Stimulated activated effector memory CD8-positive, alpha-beta T cell treated with anti-CD3 and anti-CD28 coated beads, Interleukin-12 subunit alpha, Interleukin-12 subunit beta, amount 100 ng/mL, for 72 hours (primary cell): ENCODE measurements at places on chromosomes 12 and 14.

DNA sequence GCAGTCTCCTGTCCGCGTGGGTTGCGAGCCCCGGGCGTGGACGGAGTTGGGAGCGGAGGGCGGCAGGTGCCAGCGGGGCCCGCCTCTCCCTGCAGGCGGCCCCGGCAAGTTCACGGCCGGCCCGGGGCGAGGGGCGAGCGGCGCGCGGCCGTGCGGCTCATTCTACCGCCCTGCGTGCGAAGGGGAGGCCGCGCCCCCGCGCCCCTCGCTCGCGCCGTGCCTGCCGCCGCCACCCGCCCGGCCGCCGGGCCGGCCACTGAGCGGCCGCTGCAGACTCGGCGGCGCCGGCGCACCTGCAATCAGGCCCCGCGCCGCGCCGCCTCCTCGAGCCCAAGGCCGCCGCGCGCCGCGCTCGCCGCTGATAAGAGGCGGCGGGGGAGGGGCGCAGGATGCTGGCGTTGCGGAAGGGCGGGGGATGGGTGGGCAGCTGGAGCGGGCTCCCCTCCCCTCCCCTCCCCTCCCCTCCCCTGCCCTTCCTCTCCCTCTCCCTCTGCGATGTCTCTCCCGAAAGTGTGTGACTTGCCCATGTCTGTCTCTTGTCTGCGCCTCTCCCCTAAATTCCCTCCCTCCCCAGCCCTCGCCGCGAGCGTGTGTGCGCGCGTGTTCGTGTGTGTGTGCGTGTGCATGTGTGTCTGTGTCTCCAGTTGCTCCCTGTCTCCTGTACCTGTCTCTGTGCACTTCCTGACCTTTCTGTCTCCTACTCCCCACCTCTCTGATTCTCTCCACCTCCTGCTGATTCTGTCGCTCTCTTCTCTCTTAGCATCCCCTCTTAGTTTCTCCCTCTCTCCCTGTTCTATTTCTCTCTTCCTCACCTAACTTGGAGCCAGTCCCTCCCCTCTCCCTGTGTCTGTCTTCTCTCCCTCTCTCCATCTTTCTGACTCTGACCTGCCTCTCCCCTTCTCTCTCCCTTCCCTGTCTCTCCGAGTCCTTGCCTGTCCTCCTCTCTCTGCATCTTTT lies 768.1 kb upstream of the TBX3 start:
- DNase-seq: no peak

- DNase-seq: no peak
These were observed 17.8 kb upstream of the MEG3 start for GRCh38 chr14:100807979-100808734.

DNA sequence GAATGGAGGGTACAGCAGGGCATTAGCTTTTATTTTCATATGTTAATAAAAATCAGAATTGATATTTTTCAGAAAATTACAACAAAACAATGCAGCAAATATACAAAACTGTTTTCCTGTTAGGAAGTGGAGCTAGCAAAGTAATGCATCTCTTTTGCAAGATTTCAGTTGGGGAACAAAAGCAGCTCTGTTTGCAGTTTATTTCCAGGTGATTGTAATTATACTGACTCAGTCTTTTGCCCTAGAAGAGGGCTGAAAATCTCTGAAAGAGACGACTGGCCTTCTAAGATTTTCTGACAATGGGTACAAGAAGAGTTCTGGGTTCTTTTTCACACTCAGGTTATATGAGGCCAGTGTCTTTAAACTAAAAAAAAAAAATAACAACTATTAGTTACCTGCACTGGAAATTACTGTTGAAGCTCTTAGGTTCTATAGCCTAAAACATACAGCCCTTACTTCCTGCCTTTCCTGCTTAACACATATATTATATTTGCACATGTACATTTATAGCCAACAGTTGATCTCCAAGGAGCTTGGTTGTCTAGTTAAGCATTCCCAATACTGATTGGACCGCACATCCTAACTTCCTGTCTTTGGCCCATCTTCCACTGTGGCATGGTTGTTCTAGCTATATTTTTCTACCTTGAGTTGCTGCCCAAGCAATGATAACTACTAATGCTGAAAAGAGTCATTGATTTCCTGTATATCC lies 199.1 kb upstream of the KRR1 start:
- DNase-seq: no peak

DNA sequence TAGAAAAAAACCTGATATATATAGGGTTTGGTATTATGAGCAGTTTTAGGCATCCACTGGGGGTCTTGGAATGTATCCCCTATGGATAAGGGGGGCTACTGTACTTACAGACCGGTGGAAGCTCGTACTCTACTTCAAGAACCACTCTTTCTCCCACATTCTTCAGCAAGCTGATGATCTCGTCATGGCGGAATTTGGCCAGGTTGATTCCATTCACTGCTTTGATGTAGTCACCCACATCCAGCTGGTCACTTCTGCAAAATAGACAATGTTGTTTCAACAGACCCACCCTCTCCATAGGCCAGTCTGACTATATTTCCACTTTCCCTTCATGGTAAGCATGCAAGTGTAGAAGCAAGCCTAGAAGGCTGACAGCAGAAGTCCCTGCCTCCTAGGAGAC lies 139.9 kb downstream of the GRIP1 start:
- DNase-seq: no peak

GRCh38 chr14:84247693-84248092 lies 1282.3 kb upstream of the FLRT2 start:
- no peak for DNase-seq

GRCh38 chr14:58769011-58769643 lies 131.4 kb downstream of the DACT1 start:
- no peak for DNase-seq

DNA sequence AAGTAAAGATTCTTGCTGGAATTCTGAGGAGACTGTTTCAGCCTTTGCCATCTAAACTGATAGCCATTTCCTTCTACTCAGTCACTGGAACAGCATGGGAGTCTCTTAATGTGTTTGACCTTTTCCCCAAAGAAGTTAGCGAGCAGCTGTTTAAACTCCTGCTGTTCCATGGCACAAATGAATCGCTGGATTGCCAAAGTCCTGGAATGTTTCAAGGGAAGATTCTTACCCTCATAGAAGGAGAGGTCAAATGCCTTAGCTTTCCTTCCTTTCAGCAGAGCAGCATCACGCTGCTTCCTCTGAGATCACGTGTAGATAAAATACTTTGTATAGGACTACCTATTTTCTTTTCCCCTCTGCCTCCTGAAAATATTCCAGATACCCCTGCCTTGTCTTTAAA lies 10.5 kb upstream of the NR2C1 start:
- no peak for DNase-seq

GRCh38 chr14:74591899-74592298 lies 20.1 kb downstream of the LTBP2 start:
- no peak for DNase-seq

DNA sequence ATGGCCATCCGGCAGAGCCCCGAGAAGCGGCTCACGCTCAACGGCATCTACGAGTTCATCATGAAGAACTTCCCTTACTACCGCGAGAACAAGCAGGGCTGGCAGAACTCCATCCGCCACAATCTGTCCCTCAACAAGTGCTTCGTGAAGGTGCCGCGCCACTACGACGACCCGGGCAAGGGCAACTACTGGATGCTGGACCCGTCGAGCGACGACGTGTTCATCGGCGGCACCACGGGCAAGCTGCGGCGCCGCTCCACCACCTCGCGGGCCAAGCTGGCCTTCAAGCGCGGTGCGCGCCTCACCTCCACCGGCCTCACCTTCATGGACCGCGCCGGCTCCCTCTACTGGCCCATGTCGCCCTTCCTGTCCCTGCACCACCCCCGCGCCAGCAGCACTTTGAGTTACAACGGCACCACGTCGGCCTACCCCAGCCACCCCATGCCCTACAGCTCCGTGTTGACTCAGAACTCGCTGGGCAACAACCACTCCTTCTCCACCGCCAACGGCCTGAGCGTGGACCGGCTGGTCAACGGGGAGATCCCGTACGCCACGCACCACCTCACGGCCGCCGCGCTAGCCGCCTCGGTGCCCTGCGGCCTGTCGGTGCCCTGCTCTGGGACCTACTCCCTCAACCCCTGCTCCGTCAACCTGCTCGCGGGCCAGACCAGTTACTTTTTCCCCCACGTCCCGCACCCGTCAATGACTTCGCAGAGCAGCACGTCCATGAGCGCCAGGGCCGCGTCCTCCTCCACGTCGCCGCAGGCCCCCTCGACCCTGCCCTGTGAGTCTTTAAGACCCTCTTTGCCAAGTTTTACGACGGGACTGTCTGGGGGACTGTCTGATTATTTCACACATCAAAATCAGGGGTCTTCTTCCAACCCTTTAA lies 1.5 kb downstream of the FOXG1 start:
- DNase-seq: no peak

GRCh38 chr12:53995378-53996239 lies 4.4 kb upstream of the HOXC9 start:
- DNase-seq: no peak

- DNase-seq: no peak
These were observed 38.9 kb downstream of the FOXN3 start for GRCh38 chr14:89378119-89378518.

GRCh38 chr12:51225771-51226170 lies 7.9 kb upstream of the POU6F1 start:
- DNase-seq: no peak

DNA sequence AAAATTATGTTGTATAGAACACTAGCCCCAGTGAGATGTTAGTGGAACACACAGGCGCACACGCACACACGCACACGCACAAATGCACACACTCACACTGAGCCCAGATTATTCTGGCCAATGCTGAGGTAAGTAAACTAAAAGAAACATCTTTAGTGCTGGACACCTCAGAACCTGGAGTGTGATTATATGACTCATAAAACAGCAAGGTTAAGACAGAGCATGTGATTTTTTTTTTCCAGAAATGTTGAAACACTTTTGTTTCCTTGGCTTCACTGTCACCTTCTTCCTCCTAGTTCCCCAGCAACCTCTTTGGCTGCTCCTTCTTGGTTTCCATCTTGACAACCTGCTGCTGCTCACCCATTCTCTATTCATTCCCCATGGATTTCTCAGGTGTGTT lies 141.0 kb upstream of the ALG10B start:
- no peak for DNase-seq

GRCh38 chr12:88570103-88570502 lies 10.2 kb downstream of the KITLG start:
- no peak for DNase-seq

DNA sequence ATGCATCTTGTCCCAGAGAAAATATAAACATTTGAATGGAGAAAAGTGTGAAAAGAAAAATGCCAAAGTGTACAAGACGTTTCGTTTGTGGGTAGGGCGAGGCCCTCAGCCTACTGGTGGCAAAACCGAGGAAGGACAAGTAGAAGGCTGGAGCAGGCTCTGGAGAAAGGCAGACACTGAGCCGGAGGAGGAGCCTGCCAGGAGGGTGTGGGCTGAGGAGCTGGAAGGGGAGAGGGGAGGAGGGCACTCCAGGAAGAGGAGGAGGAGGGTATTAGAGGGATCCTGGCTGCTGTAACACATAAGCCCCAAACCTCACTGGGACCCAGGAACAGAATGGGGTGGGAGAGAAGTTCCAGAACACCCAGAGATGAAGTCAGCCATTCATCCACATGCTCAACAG lies 47.7 kb downstream of the CLMN start:
- DNase-seq: no peak

DNA sequence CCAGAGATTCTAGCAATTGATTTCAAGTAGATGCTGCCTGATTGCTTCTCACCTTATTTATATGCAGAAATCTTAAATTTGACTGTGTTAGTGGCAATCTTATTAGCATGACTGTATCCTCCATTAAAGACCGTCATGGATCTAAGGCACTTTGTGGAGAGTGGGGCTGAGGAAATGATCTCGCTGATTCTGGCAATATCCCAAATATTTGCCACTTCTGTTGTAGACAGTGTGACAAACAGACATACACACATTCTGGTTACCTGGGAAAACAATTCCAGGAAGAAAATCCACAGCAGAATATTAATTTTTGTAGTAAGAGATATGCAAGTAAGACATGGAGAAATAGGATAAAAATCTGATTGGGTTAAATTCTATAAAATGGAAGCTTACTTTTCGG lies 269.0 kb upstream of the G2E3 start:
- DNase-seq: no peak

DNA sequence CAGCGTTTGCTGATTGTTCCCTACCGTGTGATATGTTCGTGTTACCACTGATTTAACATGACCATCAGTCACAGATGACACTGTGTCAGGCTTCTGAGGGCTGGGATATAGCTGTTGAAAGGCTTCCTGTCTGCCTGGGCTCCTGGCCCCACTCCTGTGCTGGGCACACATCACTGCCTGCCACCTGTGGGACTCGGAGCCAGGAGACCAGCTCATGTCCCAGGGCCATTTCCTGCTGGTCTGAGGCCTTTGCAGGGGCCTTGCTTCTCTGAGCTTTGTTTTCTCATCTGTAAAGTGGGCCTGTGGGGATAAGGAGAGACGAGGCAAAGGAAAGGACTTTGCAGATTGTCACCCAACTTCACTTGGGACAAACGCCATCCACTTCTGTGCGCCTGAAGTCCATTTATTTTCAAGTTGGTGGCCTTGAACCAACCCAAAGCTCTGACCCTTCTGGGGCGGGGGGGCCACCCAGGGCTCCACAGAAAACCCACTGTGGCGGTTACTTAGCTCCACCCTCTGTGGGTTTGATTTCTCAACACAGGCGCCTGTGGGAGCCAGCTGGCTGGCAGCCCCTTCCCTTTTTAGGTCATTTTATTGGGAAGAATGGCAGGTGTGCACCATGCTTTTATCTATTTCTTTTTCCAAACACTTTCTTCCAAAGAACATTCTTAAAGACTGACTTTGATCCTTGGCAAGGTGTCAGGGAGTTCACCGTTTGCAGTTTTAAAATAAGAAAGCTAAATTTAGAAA lies 54.1 kb downstream of the BEGAIN start:
- DNase-seq: peak; percentile 38

GRCh38 chr12:15278816-15279658 lies 43.3 kb upstream of the PTPRO start:
- no peak for DNase-seq

GRCh38 chr14:86639146-86639545 lies 1109.2 kb downstream of the FLRT2 start:
- no peak for DNase-seq

DNA sequence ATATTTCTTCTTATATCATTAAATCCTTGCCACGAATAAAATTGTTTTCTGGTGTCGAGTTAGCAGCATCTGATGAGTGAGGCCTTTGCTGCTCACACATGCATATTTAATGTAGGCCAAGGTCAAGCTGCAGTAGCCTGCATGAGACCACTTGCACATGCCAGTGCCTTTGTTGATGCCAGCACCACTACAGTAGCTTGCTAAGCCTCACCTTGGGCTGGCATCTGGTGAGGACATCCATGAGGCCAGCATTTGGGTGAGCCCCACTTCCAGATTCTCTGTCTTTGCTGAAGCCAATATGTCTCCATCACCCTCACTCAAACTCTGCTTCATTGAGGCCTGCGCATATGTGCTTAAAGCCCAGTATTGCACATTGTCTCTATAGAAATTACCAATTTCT lies 8.0 kb downstream of the CCDC59 start:
- no peak for DNase-seq
